Left lobe of liver (tissue), 2 donors: ENCODE measurements at places on chromosomes 12 and 14. TPM values are rescaled to one million over a fixed set of nuclear protein-coding genes. Genes with fewer than 3 reads are reported as not detected.

Gene KRT79
- total RNA-seq, result not detected

Gene KRT75
- not detected for total RNA-seq

Gene TC2N
- 1.5 TPM for total RNA-seq

Gene LUM
- total RNA-seq, result 4.9 TPM

Gene GPR162
- total RNA-seq, result 1.3 TPM

Gene SDS
- total RNA-seq, result 680 TPM

Gene SPIC
- total RNA-seq, result 1.4 TPM

Gene FIGNL2
- total RNA-seq, result 0.68 TPM
